ENCODE measurements at places on chromosomes 12 and 14.
A peak's percentile ranks its signal among the peaks of the same experiment; 100 is the strongest.

DNA sequence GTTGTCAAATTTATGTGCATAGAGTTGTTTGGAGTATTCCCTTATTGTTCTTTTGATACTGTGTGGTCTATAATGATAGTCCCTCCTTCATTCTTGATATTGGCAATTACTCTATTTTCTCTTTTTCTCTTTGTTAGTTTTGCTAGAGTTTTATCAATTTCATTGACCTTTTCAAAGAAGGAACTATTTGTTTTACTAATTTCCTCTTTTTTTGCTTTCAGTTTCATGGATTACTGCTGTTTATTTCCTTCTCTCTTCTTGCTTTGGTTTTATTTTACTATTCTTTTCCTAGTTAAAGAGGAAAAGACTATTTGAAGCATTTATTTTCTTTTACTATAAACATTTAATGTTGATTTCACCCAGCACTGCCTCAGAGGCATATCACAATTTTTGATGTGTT, 250.9 kb upstream of the PELI2 start:
- DNase-seq = no peak

GRCh38 chr12:82600379-82600778, 86.3 kb upstream of the TMTC2 start:
- no peak for DNase-seq

DNA sequence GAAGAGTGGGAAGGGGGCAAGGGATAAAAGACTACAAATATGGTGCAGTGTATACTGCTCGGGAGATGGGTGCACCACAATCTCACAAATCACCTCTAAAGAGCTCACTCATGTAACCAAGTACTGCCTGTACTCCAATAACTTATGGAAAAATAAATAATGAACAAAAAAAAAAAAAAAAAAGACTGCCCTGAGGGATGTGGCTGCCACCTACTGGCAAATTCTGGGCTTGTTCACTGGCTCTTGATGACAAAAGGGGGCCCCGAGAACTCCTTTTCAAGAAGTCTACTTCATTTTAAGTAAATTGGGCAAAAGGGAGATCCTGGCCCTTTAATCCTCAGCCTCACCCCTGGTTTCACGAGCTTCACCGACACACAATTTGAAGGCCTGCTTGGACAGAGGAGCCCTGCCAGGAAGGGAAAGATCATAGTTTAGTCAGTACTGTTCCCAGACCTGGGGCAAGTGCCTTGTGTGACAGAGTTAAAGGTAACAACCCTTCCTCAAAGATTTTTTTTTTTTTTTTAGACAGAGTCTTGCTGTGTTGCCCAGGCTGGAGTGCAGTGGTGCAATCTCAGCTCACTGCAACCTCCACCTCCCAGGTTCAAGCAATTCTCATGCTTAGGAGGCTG, 26.1 kb upstream of the STAC3 start:
- DNase-seq = no peak

GRCh38 chr14:95207475-95208233, 50.3 kb upstream of the DICER1 start:
- DNase-seq = no peak

GRCh38 chr12:20822415-20822814, 11.9 kb downstream of the SLCO1B3 start:
- no peak for DNase-seq

GRCh38 chr12:92457458-92458180, 245.2 kb upstream of the PLEKHG7 start:
- no peak for DNase-seq

DNA sequence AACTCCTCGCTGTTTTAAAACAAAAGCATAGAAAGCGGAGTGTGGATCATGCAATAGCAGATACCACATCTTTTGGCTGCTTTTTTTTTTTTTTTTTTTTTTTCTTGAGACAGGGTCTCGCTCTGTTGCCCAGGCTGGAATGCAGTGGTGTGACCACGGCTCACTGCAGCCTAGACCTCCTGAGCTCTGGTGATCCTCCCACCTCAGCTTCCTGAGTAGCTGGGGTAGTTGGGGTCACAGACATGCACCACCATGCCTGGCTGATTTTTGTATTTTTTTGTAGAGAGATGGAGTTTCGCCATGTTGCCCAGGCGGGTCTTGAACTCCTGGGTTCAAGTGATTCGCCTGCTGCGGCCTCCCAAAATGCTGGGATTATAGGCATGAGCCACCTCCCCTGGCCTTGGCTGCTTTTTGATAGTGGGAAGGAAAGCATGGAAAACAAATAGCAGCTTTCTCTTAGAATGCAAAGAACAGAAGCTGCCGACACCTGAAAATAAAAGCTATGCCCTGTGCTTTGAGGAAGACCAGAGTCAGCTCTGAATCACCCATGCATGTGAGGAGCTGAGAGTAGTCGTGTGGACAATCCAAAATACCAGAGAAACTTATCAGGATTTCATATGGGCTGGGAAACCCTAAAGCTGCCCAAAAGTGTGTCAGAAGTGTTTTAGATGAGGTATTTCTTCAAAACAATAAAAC, 3.6 kb upstream of the ELK3 start:
- DNase-seq = no peak

DNA sequence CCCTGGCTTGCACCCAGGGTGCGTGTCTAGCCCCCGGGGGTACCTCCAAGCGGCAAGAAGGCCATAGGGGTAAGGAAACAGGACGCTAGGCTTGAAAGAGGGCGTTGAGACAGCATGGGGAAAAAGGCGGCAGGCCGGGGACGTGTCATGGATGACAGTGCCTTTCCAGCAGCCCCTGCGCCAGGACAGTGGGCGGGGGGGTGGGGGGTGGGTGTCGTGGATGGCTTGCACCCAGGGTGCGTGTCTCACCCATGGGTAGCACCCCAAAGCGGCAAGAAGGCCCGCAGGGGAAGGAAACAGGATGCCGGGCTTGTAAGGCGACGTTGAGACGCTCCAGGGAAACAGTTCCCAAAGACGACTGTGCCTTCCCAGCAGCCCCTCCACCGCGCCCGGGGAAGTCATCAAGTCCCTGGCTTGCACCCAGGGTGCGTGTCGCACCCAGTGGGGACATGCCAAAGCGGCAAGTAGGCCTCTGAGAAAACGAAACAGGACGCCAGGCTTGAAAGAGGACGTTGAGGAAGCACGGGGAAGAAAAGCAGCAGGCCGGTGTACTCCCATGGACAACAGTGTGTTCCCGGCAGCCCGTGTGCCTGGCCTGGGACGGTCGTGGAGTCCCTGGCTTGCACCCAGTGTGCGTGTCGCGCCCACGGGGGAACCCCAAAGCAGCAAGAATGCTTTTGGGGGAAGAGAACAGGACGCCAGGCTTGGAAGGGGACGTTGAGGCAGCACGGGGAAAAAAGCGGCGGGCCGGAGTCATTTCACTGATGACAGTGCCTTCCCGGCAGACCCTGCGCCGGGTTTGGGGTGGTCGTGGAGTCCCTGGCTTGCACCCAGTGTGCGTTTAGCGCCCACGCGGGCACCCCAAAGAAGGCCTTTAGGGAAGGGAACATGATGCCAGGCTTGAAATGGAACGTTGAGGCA, 163.5 kb upstream of the ALG10B start:
- no peak for DNase-seq

- peak; percentile 70 for DNase-seq
These were observed 5.0 kb upstream of the SLC25A47 start for GRCh38 chr14:100317912-100318808.

GRCh38 chr14:69741055-69741454, 25.9 kb upstream of the SRSF5 start:
- DNase-seq = no peak

DNA sequence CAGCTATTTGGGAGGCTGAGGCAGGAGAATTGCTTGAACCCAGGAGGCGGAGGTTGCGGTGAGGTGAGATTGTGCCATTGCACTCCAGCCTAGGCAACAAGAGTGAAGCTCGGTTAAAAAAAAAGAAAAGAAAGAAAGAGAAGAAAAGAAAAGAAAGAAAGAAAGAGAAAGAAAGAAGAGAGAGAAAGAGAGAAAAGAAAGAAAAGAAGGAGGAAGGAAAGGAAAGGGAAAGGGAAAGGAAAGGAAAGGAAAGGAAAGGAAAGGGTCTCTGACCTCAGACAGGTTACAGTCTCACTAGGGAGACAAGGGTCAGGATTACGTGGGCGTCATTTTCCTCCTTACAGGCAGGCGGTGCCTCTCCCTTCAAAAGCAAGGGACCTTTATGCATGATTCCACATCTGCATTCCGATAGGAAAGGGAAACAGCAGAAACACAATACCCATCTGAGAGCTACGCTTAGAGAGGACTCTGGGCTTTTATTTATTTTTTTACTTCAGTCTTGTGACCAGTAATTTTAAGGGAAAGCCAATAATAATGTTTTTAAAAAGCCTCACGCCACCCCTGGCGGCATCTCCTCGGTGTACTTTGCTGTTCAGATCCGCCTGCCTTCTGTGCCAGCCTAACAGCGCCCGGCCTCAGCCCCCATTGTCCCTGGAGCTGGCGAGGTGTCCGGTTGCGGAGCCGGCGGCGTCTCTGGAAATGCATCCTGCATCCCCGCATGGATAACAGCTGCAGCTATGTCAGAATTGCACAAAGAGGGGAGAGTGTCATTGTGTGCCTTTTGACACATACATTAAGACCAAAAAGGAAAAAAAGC, 945 bp upstream of the HIP1R start:
- peak; percentile 18 for DNase-seq
